ENCODE measurements at places on chromosomes 4 and X.

DNA sequence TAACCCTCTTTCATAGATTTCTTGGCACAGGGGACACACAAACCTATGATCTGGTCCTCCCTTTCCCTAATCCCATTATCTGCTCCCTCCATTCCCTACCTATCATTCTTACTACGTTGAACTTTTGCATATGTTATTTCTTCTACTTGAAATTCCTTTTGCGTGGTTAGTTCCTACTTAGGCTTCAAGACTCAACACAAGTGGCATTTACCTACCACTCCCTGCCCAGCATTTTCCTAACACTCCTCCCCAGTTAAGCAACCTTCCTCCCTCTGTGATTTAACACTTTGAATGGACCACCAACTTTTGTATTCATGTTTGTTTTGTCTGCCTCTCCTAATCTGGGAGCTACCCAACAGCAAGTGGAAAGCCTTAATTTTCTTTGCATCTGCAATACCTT lies 1113.7 kb downstream of the STIM2 start:
- no peak for DNase-seq

DNA sequence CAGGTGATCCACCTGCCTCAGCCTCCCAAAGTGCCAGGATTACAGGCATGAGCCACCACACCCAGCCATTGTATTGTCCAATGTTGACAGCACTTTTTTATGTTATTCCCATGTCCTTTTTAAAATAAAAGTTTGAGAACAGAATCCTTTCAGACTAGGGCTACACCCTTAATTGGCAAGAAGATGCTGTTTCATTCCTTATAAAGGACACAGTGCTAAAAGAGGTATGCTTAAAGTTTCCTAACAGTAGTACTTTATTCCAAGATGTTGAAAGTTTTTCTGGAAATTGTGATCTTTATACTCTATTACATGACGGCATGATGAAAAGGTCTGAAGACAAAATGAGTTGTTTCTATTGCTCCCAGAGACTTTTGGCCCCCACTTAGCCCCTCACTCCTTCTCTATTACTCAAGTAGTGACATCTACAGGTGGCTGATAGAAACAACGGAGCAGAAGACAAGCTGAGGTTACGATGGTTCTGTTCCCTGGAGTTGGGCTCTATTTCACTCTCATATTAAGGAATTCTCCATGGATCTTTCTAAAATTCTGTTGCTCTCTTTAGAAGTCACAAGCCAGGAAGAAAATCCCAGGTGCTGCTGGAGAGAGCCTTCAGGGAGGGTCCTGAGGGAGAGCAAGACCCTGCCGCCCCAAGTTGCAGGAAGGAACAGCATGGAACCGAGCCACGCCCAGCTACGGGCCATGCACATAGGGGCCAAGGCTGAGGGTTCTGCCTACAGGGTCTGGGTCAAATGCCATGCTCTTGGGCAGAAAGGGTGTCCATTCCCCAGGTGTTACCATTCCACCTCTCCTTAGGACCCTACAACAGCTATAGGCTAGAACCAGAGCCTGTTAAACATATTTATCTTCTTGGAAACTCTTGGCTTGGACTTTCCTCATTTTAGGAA lies 22.8 kb downstream of the RPL9 start:
- DNase-seq, result no peak

- no peak for DNase-seq
Measured at GRCh38 chrX:146481735-146482134, 327.8 kb upstream of the CXorf51B start.

GRCh38 chr4:162522724-162523123 lies 358.9 kb upstream of the FSTL5 start:
- no peak for DNase-seq

- no peak for DNase-seq
Measured at GRCh38 chr4:148764720-148765119, 322.5 kb upstream of the NR3C2 start.

DNA sequence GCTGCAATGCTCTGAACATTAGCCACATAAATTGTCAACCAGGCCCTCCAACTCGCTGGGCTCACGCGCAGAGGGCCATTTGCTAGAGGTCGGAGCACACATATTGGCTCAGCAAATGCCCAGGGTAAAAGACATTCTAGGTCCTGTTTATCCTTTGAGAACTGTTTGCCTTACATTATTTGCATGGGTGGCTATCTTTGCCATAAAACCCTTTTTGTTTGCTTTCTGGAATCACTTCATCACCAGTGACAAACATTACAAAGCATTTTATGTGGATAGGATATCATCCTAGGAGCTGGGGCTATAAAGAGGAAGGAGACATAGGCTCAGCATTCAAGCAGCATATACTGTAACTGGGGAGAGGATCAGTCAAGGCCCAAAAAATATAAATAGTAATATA lies 149.2 kb upstream of the RAI2 start:
- no peak for DNase-seq

DNA sequence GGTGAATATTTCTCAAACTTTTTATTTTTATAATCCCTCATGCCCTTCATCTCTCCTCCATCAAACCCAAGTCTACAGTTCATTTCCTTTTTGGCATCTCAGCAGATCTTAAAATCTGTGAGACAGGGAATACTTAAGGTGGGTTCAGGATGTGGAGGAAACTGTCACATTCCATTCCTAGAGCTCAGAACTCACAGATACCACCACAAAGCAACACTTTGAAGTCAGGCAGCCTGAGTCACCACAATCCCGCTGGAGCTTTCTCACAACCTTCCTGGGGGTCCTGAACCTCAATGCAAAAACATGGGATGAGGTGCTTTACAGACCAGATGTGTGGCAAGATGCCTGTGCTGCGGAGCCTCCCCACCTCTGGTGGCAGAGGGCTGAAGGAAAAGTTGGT lies 63.2 kb downstream of the HHIP start:
- no peak for DNase-seq

- DNase-seq, result no peak
Measured at GRCh38 chr4:98540803-98541202, 117.6 kb downstream of the TSPAN5 start.

DNA sequence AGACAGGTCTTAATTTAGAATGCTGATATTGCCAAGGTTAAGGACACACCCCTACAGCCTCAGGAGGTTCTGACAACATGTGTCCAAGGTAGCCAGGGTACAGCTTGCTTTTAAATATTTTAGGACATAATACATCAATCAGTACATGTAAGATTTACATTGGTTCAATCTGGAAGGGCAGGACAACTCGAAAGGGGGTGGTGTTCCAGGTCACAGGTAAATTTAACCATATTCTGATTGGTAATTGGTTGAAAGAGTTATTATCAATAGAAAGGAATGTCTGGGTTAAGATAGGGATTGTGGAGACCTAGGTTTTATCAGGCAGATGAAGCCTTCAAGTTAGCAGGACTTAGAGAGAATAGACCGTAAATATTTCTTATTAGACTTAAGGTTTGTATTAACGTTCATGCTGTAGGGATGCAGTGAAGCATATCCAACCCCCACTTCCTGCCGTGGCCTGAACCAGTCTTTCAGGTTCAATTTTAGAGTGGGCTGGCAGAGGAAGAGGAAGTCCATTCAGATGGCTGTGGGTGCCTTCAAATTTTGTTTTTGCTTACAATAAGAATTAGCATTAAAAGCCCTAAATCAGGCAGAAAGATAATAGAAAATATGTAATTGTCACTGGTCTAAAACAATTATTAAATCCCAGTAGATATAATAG lies 136.5 kb upstream of the GALNTL6 start:
- no peak for DNase-seq

- no peak for DNase-seq
Measured at GRCh38 chrX:1784773-1785172, 169.9 kb downstream of the ASMT start.

DNA sequence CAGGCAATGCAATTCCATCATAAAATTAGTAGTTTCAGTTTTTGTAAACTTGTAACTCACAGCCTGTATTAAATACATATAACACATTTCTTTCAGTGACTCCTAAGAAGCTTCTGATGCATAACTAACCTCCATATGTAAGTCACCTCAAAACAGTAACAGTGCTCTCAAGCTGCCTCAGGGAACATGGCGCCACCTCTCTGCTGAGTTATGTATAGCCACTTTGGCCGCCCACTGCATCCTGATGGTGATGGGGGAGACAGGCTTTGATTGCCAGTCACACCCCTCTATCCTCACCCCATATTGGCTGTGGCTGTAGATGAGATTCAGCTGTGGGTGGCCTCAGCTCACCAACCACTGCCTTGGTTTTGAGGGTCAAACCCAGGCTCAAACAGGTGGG lies 54.3 kb downstream of the LRBA start:
- DNase-seq, result peak; percentile 12

- DNase-seq, result no peak
Measured at GRCh38 chrX:52576946-52577345, 60.1 kb upstream of the XAGE1B start.

DNA sequence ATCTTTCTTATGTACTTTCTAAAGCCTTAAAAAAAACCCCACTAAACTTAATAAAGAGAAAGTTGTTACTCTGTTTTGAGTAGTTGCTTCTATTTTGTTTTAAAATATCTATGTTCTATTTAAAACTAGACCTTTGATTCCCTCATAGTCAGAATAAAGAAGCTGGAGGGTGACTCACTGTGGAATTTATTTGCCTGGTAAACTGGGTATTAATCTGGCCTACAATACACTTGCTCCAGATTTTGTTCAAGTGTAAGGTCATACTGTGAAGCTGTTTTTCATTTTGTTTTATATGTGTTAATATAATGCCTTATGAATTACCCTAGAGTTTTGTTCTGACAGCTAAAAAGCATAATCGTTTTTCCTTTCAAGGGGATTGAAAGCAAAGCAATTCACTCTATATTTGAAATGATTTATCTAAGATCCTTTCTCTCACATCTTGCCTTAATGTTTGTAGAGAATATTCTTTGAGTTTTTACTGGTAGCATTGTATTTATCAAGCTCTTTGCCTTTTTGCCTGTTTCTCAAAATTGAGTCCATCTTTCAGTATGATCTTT lies 277.4 kb upstream of the PITX2 start:
- DNase-seq, result no peak

GRCh38 chrX:101507986-101508385 lies 22.7 kb downstream of the ARMCX4 start:
- DNase-seq, result no peak

- no peak for DNase-seq
Measured at GRCh38 chrX:40153345-40154249, 55.8 kb upstream of the BCOR start.

DNA sequence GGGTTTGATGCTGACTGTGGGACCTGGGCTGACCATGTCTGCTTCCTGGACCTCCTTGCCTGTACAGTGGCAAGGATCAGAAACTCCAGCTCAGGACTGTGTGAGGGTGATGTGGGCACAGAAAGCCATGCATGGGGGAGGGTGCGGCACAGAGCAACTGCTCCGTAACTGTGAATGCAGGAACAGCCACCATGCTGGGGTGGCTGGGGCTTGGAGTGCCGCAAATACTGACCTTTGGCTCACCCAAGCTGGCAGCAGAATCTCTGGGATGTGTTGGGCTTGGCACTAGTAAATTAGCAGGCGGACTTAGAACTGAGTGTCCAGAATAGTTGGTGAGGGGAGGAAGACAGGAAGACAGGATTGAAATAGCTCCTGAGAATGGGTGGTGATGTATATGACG lies 52.0 kb downstream of the DRD5 start:
- no peak for DNase-seq

DNA sequence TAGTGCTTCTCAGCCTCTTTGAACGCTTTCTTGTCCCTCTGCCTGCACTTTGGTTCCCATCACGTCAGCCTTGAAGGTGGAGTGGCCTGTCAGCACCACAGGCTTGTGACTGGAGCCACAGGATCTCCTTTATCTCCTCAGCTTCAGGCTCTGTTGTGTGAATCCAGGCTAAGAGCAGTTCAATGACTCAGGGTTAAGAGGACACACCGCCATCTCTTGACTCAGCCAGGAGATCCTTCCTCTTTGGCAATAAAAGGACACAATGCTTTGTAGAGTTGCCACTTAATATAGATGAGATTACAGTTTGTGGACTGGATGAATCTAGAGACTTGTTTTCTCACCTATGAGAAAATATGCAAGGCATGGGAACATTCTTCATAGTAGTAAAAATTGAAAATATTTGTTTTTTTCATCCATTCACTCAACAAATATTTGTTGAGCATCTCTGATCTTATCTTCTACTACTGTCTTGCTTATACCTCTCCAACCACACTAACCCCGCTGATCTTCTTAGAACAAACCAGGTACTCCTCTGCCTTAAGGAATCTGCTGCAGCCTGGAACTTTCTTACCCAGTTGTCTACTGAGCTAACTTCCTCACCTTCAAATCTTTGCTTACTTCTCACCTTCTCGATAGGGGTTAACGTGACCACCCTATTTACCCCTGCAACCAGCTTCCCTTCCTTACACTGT lies 62.3 kb downstream of the UCHL1 start:
- peak; percentile 84 for DNase-seq

- DNase-seq, result no peak
Measured at GRCh38 chr4:7063362-7063761, 4.5 kb downstream of the GRPEL1 start.

- no peak for DNase-seq
Measured at GRCh38 chrX:150525061-150525919, 43.1 kb upstream of the MTM1 start.

GRCh38 chr4:185742766-185743165 lies 69.2 kb downstream of the SORBS2 start:
- DNase-seq, result peak; percentile 48

GRCh38 chrX:97030947-97031346 lies 147.2 kb downstream of the RPA4 start:
- DNase-seq, result no peak

GRCh38 chrX:3514996-3515395 lies 168.5 kb upstream of the MXRA5 start:
- no peak for DNase-seq

DNA sequence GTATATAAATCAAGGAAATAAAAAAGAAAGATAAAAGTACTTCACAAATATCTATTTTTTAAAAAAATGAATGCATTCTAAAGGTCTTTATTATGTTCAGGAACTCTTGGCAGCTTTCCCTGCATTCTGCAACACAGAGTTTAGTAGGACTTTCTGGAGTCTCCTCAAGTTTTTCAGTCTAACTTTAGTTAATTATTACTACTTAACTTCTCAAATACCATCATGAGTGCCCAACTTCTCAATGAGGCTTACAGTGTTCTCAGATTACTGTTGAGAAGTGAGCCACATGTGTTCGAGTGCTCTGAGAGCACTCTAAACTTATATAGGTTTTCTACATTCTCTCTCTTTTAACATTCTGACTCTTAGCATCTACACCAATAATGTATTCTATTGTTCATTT lies 1852.9 kb upstream of the PCDH10 start:
- DNase-seq, result no peak

DNA sequence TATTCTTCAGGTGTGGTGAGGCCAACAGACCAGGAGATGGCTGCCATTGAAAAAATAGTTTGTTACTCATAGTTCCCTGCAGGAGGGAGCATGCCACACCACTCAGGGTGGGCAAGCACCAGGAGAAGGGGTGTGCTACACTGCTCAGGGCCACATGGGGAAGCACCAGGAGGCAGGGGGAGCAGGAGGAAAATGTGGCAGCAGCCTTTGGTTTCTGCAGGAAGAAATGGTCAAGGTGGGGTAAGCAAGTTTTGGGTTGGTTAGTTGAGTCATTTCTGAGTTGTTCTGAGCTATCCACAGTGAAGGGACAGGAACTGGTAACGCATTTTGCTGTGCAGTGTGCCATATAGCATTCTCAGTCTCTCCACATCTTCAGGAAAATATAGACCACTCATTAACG lies 23.8 kb downstream of the FGFBP1 start:
- no peak for DNase-seq

GRCh38 chr4:25290490-25291067 lies 22.0 kb upstream of the ZCCHC4 start:
- no peak for DNase-seq

GRCh38 chr4:112591593-112591992 lies 45.1 kb downstream of the ZGRF1 start:
- DNase-seq, result no peak

Measured in NCI-H460 (cell line).